GM18507 (cell line): ENCODE measurements at places on chromosomes 1 and 21.

- no peak for DNase-seq
Measured at GRCh38 chr1:89391686-89392085, 27.8 kb downstream of the GBP6 start.

- no peak for DNase-seq
Measured at GRCh38 chr1:69082312-69082711, 485.4 kb upstream of the LRRC7 start.

GRCh38 chr1:54409156-54410142, 3.3 kb upstream of the SSBP3 start:
- DNase-seq = no peak

DNA sequence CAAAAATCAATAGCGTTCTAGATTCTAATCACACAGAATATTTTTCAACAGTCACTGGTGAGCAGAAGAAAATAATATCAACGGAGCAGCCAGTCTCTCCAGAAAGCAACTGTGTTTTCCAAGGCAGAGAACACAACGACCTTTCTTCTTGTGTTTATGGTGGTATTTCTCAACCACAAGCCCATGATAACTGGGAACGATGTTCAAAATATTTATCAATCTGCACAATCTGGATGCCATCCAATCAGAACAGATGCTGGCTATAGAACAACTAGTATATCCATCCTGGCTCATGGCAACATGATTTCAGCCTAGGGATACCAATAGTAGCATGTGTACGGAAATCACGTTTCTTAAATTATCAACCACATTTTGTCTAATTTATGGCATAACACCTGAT, 162.7 kb upstream of the RUNX1 start:
- no peak for DNase-seq

DNA sequence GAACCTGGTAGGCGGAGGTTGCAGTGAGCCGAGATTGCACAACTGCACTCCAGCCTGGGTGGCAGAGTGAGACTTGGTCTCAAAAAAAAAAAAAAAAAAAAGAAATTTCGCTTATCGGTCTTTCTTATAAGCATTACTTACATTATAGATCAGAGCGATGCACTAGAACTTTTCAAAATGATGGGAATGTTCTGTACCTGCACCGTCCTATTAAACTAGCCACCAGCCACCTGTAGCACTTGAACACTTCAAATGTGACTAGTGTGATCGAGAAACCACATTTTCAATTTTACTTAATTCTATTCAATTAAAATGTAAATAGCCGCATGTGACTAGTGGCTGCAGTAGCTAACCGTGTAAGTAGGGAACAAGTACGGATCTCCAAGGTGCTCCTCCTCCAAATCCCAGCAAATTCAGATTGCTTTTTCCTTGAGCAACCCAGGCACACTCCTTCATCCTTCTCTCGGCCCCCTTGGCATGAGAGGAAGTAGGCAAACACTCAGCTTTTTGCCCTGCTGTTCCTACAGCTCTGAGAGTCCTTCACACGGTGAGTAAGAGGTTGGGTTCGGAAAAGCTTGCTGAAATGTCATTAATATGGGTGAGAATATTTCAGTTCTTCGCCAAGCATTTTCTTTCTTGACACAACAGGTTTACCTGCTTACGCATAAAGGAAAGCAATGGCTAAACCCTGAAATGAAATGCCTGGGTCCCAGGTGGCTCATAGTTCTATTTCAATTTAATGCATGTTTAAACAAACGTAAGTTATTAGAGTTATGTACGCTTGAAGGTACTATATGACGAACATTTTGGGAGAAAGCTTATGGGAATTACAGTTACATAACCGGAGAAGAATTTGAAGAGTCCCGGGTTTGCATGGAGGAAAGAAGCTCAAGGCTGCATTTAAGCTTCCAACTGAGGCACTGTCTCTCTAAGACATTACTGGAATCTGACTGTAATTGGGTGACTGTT, 69.5 kb upstream of the HUNK start:
- DNase-seq = no peak

GRCh38 chr1:185581961-185582725, 152.0 kb upstream of the HMCN1 start:
- DNase-seq = no peak
